ENCODE measurements at places on chromosomes 12 and 14.

DNA sequence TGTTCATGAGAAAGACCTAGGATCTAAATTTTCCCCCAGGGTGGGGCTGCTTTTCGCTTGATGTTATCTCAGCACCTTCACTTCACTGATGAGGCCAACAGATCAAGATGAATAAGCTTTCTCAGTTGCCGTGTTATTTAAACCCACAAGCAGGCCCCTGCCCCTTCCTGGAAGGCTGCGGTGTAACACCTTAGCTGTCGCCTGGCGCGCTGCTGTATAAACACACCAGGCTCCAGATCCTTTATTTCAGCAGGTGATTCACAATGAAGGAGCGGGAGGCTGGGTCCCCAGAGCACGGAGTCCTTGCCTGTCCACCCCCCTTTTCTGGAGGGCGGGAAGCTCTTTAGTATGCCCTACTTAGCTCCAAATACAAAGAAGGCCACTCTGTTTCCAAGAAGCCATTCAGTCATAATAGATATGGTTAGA lies 515.4 kb downstream of the FUT8 start:
- DNase-seq: no peak

DNA sequence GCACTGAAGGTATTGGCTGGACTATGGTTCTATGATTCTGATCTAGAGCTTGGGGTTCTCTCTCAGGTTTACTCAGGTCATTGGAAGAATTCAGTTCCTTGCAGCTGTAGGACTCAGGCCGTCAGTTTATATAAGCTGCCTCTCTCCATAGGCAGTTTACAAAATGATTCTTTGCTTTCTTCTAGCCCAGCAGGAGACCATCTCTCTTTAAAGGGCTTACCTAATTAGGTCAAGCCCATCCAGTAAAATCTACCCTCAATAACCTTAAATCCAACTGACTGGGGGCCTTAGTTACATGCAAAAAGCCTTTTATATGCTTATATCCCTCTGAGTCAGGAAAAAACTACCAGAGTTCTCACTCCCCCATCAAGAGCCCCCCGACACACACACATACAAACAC lies 80.5 kb upstream of the GARIN6 start:
- no peak for DNase-seq

- no peak for DNase-seq
Observed at GRCh38 chr14:34250959-34251358, 211.1 kb downstream of the SPTSSA start.

DNA sequence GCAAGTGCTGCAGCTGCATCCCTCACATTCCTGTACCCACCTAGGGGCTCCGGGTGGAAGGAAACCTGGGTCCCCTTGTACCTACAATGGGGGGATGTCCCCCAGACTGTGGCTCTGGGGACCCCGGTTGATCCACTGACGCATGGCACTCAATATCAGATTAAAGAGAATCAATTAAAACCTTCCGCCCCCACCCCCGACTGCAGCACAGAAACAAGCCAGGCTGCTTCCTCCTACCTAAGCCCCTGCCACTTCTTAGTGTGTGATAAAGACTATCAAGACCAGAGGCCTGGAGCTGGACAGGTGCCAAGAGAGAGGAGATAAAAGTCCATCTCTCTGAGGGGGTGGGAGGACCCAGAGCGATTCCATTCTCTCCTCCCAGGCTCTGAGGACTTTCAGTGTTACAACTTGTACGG lies 28.2 kb upstream of the RPLP0 start:
- no peak for DNase-seq

DNA sequence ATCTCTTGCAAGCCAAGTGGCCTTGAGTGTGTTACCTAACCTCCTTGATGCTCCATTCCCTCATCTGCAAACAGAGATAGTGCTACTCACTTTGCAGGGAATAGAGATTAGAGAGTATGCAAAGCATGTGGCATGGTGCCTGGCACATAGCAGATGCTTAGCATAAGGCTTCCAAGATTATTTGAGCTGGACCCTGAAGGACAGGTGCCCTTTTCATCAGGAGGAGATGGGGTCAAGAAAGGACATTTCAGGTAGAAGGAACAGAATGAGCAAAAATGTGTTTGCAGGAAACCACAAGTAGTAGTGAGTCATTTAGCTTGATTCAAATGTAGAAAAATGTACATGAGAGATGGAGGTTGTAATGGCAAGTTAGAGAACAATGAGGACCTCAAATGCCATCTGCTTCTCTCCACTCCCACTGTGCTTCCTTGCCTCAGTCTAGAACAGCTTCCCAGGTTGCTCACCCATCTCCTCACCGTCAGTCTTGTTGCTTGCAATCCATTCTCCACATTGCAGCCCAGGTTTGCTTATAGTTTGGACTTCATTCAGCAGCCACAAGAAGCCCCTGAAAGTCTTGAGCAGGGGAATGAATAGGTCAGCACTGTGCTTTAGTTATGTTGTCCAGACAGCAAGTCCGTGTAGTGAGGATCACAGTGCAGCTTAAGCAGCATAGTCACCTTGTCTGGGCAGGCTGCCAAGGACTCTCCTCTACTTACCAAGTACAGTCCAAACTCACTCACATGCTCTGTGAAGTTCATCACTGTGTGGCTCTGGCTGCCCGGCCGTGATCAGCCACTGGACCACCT lies 536.3 kb upstream of the CCDC196 start:
- no peak for DNase-seq

- no peak for DNase-seq
Observed at GRCh38 chr14:85186082-85186481, 343.9 kb upstream of the FLRT2 start.

- no peak for DNase-seq
Observed at GRCh38 chr12:102543494-102544485, 63.4 kb upstream of the IGF1 start.

GRCh38 chr12:120528861-120529525 lies at the start of gene COQ5:
Gene COQ5, minus strand, starts transcription at chr12:120529158. Its CDS starts 17 bp downstream, at chr12:120529141.
- DNase-seq: peak; percentile 51

DNA sequence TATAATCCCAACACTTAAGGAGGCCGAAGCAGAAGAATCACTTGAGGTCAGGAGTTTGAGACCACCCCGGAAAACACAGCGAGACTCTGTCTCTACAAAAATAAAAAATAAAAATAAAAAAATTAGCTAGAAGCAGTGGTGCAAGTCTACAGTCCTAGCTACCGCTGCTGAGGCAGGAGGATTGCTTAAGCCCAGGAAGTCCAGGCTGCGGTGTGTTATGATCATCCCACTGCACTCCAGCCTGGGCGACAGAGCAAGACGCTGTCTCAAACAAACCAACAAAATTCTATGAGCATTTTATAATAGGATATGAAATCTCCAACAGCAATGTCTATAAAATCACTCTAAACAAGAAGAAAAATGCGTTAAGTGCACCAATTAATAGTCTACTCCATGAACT lies 75.3 kb downstream of the PPP1R12A start:
- no peak for DNase-seq

DNA sequence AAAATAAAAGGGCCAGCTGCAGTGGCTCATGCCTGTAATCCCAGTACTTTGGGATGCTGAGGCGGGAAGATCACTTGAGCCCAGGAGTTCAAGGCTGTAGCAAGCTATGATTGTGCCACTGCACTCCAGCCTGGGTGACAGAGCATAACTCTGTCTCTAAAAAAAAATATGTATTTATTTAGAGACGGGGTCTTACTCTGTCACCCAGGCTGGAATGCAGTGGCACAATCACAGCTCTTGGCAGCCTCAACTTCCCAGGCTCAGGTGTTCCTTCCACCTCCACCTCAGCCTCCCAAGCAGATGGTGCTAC lies 179.3 kb upstream of the ATF7IP start:
- no peak for DNase-seq

GRCh38 chr12:121443911-121444841 lies 44.3 kb downstream of the RNF34 start:
- DNase-seq: no peak

GRCh38 chr14:103161054-103161397 lies 37.8 kb downstream of the TNFAIP2 start:
- DNase-seq: no peak

DNA sequence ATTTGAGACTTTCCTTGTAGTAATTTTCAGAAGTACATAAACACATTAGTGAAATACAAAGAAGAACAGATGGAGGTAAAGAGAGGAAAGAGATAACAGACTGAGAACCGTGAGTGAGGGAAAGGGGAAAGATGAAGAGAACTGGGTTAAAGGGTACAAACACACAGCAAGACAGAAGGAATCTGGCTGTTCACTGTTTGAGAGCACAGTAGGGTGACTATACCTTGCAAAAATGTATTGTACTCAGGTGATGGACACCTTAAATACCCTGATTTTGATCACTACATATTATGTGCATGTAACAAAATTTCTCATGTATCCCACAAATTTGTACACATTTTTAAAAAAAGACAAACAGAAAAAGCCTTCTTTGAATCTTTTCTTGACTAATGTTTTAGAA lies 2.7 kb upstream of the TRHDE start:
- no peak for DNase-seq

GRCh38 chr14:89848165-89848564 lies 106.4 kb downstream of the EFCAB11 start:
- no peak for DNase-seq

- no peak for DNase-seq
Observed at GRCh38 chr14:39038542-39038941, 64.5 kb downstream of the SEC23A start.

DNA sequence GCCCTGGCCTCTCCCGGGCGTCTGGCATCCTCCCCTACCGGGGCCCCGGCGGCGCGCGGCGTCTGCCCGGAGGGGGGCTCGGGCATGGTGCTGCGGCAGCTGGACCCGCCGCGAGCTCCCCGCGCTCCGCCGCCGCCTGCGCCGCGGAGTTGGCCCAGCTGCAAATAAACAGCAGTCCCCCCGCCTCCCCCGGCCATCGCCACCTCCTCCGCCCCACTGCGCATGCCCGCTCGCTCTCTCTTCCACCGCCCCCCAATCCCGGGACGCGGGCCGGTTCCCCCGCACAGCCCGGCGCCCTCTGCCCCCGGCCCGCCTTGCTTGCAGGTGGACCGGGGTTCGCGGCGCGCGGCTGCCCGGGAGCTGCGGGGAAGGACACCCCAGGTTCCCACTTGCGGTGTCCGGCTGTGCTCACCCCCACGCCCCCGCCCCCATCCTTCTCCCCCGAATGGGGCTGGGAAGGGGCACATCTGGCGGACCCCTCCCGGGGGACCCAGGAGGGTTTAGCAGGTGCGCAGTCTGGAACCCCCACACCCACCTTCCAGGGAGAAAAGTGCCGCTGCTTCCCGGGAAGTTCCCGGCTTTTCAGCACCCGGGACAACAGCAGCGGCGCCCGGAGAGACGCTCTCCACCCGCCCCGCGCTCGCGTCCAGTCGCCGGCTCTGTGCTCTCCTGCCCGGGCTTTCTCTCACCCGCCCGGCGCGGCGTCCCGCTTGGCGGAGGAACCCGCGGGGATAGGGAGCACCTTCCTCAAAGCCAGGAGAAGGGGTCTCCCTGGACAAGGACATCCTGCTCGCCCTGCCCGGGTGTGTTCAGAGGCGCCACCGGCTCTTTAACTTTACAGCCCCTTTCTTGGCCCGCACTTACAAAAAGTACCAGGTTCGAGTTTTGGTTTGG lies at the start of gene TMTC1:
TMTC1 (minus strand) TSS at position 170 of the 894 bp plus-strand sequence. CDS start 191 bp downstream, outside the sequence.
- DNase-seq: peak; percentile 35

DNA sequence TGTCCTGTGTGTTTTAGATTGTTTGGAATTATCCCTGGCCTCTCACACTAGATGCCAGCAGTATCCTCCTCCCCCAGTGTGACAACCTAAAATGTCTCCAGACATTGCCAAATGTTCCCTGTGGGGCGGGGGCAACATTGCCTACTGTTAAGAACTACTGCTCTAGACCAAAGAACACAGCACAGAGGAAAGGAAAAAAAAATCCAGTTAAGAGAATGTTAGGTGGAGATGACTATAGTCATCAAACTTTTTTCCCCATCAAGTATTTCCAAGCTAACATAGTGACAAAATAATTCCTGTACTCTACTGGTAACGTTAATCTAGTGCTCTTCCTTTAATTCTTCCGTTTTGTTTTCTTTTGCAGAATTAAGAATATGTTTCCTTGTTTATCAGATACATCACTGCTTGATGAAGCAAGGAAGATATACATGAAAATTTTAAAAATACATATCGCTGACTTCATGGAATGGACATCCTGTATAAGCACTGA lies 3.5 kb downstream of the CDKN1B start:
- no peak for DNase-seq

- DNase-seq: no peak
Observed at GRCh38 chr12:19410211-19410610, 29.1 kb upstream of the AEBP2 start.

- no peak for DNase-seq
Observed at GRCh38 chr12:62967701-62968100, 32.8 kb upstream of the PPM1H start.

GRCh38 chr12:24664161-24664880 lies 284.6 kb downstream of the BCAT1 start:
- DNase-seq: no peak

GRCh38 chr14:82441270-82441669 lies 907.6 kb upstream of the SEL1L start:
- no peak for DNase-seq

GRCh38 chr12:12219664-12220063 lies 47.2 kb downstream of the LRP6 start:
- DNase-seq: no peak

DNA sequence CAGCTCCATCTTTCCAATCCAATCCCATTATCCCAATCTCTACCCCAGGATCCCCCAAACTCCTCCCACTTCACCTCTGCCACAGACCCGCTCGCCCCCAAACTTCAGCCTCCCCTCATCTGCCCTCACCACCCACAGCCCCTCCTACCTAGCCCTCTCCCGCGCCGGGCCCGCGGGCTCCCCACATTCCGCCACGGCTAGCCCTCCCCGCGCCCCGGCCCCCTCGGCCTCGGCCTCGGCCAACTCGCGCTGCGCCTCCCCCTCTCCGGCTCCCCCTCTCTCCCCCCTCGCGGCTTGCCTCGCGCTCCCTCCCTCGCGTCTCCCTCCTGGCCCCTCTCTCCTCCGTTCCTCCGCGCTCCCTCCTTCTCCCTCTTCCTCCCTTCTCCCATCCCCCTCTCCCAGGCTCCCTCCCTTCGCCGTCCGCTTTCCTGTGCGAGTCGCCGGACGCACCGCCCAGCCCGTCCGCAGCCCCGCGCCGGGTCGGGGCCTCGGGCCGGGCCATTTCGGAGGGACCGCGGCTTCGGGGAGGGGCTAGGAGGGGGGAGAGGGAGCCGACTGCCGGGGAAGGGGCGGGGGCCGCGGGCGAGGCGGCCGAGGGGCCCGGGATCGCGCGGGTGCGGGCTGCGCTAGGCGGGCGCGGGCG lies at the start of gene ATN1:
ATN1 (plus strand) TSS at position 581 of the 643 bp plus-strand sequence. CDS start 6,043 bp downstream, outside the sequence.
- DNase-seq: peak; percentile 57

DNA sequence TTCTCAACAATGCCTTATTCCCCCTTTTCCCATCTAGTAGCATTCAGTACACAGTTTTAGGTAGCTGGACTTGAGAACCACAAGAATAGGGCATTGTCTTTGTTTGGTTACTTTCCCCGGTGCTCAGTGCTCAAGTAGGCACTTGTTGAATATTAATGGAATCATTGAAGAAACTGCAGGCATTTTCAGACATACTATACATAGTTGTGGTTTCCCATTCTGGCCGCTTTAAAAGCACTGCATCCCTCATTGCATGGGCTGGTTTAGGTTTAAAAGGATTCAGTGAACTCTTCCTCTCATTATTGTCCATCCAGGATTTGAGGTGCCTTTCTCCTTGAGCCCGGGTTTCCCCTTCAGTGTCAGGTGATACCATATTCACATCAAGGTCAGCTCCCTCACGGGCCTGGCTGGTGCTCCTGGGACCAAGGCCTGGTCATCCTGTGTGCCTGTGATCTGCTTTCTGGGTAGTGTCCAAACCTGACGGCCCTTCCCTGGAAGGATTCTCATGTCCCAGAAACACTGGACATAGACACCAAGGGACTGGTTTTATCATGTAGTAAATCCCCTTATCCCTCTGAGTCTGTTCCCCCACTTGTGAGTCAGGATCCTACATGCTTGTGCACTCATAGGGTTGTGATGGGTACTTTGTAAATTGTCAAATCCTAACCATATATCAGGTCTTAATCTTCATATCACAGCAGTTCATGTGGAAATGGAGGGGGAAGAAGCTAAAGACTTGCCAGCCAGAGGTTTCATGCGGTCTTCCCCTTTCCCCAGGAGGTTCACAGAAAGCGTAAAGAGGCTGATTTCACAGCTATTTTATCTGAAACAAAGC lies 7.4 kb downstream of the TCP11L2 start:
- no peak for DNase-seq
